ENCODE measurements at places on chromosomes 7 and 10. TPM values are rescaled to one million over a fixed set of nuclear protein-coding genes. Genes with fewer than 3 reads are reported as not detected.

DNMBP gene
- 3.2 TPM for total RNA-seq

MMP21 gene
- total RNA-seq, result 0.10 TPM

- H3K4me3 ChIP-seq, result no peak overlapping the region
- H3K27ac ChIP-seq, result no peak overlapping the region
- no peaks in the 10 kb centered on the region for H3K36me3 ChIP-seq
- no peaks in the 10 kb centered on the region for H3K4me1 ChIP-seq
- DNase-seq, result no peak
- H3K27me3 ChIP-seq, result no peaks in the 10 kb centered on the region
Measured at GRCh38 chr10:36677431-36677768, 448.0 kb upstream of the ANKRD30A start.

OGDH gene
- total RNA-seq, result 121 TPM

GRCh38 chr10:124153023-124153826, 59.8 kb upstream of the CHST15 start:
- H3K27me3 ChIP-seq, result peaks cover 20% of the 10 kb centered on the region
- no peak overlapping the region for H3K4me3 ChIP-seq

DNA sequence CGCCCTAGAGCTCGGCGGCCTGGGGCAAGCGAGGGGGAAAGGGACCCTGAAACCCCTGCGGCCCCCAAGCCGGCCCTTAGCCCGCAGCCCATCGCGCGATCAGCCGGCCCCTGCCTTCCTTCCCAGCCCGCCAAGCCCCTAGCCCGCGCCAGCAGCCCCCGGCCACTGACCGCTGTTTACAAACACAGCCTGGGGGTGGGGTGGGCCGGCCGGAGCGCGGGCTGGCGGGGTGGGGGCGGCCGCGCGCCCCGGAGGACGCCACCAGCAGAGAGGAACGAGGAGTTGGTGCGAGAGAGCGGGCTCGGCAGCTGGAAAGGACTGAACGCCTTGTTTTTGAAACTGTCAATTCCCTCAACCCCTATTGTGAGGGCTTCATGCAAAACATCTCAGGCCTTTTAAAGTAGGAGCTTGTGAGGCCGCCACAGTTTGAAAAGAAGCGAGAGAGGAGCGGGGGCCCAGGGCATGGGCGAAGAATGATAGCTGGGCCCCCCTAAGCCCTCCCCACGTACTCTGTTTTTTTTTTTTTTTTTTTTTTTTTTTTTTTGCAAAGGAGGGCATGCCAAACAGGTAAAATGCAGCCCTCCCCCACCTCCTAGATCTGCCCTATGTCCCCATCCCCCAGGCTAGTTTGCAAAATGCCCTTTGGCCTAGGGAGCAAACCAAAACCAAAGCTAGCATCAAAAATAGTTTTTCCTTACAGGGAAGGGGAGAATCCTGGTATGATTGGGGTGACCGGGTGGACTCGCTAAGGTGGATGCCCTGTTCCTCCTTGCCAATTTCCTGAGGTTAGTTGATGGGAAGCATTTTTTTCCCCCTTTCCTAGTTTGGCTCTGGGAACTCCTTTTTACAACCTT, 15.0 kb downstream of the SKIDA1 start:
- H3K4me1 ChIP-seq, result peaks cover under 1% of the 10 kb centered on the region
- H3K27ac ChIP-seq, result no peak overlapping the region
- DNase-seq, result no peak
- H3K4me3 ChIP-seq, result no peak overlapping the region

HERPUD2 gene
- total RNA-seq, result 45.9 TPM

GRCh38 chr10:24536636-24537035, 187.1 kb downstream of the ARHGAP21 start:
- H3K27ac ChIP-seq, result no peak overlapping the region
- H3K27me3 ChIP-seq, result no peaks in the 10 kb centered on the region
- no peak overlapping the region for H3K4me3 ChIP-seq
- H3K36me3 ChIP-seq, result no peaks in the 10 kb centered on the region
- DNase-seq, result no peak

DNA sequence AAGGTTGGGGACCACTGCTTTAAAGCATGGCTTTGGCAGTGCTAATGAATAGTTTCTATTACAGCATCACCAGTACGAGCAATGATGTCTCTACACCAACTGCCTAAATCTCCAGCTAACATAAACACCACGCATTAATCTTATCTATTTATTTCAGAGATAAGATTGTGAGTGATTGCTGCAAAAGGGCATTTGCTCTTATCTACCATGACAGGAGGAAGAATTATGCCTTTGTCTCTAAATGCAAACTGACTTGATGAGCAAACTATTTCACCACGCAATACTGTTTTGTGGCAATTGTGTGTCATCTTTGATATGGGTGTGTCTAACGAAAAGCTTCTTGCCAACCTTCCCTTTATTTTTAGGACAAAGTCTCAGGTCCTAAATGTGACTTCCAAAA, 684.9 kb downstream of the SORCS1 start:
- no peak overlapping the region for H3K27ac ChIP-seq
- no peaks in the 10 kb centered on the region for H3K4me1 ChIP-seq
- H3K4me3 ChIP-seq, result no peak overlapping the region
- H3K36me3 ChIP-seq, result no peaks in the 10 kb centered on the region
- no peaks in the 10 kb centered on the region for H3K27me3 ChIP-seq

- H3K36me3 ChIP-seq, result no peaks in the 10 kb centered on the region
- no peak overlapping the region for H3K4me3 ChIP-seq
- H3K4me1 ChIP-seq, result no peaks in the 10 kb centered on the region
Measured at GRCh38 chr10:51377070-51377931, 303.0 kb downstream of the PRKG1 start.

GRCh38 chr10:18472977-18473376, 178.4 kb downstream of the NSUN6 start:
- peaks cover 6% of the 10 kb centered on the region for H3K27me3 ChIP-seq
- no peak overlapping the region for H3K4me3 ChIP-seq
- H3K36me3 ChIP-seq, result no peaks in the 10 kb centered on the region
- no peak overlapping the region for H3K27ac ChIP-seq
- H3K4me1 ChIP-seq, result peaks cover 12% of the 10 kb centered on the region

GRCh38 chr7:1109581-1110310, 21.8 kb downstream of the GPER1 start:
- H3K4me1 ChIP-seq, result peaks cover 6% of the 10 kb centered on the region
- no peak overlapping the region for H3K4me3 ChIP-seq
- no peak for DNase-seq
- H3K27me3 ChIP-seq, result no peaks in the 10 kb centered on the region
- no peaks in the 10 kb centered on the region for H3K36me3 ChIP-seq

HOXA7 gene
- not detected for total RNA-seq

- no peak overlapping the region for H3K4me3 ChIP-seq
- H3K4me1 ChIP-seq, result no peaks in the 10 kb centered on the region
- no peaks in the 10 kb centered on the region for H3K36me3 ChIP-seq
- H3K27ac ChIP-seq, result no peak overlapping the region
- peaks cover 15% of the 10 kb centered on the region for H3K27me3 ChIP-seq
Measured at GRCh38 chr7:121097577-121097976, 109.1 kb downstream of the CPED1 start.

DNA sequence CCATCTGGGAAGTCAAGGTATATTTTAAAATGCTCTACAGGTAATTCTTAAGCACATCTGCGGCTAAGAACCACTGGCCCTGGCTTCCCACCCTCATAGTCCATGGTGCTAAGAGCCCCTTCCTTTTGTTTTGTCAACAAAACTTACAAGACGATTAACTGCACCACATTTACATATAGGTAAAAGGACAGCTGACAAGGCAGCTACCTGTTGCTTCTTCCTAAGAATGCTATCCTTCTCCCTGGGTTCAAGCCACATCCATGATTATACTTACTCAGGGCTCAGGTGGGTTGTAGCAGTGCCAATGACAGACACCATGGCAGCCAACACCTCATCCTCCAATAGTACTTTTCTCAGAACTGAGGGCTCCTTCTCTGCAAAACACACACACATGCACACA, 16.3 kb downstream of the ZDHHC16 start:
- H3K4me1 ChIP-seq, result no peaks in the 10 kb centered on the region
- no peak for DNase-seq
- no peak overlapping the region for H3K4me3 ChIP-seq
- peaks cover 43% of the 10 kb centered on the region for H3K36me3 ChIP-seq
